ENCODE measurements at places on chromosomes 16 and 17.

- DNase-seq = no peak
Observed at GRCh38 chr16:63749276-63749675, 1372.6 kb downstream of the CDH11 start.

DNA sequence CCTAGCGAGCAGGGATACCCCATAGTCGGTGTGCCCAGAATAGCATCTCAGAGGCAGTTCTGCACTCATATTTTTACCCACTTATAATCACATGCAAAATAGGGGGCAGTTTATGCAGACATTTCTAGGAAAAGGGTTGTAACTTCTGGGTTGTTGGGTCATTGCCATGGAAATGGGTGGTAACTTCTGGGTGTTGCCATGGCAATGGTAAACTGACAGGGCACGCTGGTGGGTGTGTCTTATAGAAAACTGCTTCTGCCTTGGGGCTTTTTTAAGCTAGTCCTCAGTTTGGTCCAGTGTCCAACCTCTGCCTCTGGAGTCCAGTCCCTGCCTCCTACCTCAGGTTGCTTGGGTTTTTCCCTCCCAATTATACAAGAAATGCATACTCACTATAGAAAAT lies 7.4 kb upstream of the SPAG9 start:
- peak; percentile 24 for DNase-seq

DNA sequence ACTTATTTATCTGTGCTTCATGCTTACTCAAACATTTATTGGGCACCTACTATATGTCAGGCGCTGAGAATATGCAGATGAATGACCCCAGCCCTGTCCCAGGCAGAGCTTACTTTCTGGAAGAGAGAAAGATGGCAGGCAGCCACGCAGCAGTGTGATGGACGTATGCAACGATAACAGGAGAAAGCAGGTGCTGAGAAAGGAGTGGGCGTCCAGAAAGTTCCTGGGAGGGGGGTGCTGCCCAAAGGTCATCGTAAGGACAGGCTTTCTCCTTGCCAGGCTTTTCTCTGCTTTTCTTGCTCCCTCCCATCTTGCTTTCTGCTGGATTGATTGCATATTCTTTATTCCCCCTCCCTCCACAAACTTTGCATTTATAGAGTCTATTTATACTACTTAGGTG lies 124.5 kb downstream of the GAS7 start:
- no peak for DNase-seq

DNA sequence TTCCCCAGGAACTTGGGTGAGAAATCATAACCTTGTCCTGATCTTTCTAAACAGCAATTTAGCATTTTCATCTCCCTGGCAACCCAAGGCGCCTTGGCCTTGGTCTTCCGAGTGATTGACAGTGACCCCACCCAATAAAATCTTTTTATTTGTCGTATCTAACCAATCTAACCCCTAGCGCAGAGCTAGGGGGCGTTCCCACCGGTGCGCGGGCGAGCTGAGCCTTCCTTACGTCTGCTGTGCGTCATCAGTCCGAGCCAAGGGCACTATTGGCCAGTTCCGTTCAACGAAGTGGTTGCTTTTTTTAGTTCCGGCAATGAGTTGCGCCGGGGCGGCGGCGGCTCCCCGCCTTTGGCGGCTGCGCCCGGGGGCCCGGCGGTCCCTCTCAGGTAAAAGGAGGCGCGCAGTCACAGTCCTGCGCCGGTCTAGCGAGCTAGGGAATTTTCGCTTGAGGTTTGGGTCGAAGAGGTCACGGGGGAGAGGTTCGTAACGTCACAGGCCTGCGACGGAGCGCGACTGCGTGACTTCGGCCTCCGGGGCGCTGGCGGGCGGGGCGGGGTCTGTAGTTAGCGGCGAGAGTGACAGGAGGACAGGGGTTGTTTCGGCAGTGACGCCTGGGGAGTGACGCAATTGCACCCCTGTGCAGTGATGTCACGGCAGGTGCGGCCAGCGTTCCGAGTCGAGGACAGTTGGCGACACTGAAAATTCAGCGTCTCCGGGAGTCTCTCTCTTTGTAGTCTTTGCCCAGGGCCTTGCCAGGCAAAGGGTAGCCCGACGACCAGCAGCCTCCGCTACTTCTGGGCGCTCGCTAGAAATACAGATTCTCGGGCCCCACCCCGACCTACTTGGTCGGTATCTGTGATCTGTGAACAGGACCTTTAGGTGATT lies at the start of gene COQ7:
TSS of gene COQ7 (plus strand) at position 266 of the 888 bp plus-strand sequence. CDS start at position 317, 51 bp downstream.
- peak; percentile 100 for DNase-seq

DNA sequence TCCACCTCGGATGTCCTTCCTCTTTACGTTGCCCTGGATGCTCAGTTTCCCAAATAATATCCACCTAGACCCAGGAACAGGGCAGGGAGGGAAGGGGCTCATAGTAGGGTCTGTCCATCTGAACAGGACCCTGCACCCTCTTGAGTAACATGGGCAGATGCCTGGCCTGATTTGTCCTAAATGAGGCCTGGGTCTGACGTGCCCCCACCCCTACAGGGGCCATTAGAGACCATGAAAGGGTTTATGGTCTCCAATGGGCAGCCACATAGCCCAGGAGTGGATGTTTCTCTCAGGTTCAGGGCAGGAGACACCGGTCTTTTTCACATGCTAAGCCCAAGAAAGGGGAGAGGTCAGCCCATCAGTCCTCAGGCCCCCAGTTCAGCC lies 6.8 kb downstream of the CACNG1 start:
- DNase-seq = no peak

GRCh38 chr16:10983159-10983558 lies 38.8 kb downstream of the CLEC16A start:
- DNase-seq = no peak

DNA sequence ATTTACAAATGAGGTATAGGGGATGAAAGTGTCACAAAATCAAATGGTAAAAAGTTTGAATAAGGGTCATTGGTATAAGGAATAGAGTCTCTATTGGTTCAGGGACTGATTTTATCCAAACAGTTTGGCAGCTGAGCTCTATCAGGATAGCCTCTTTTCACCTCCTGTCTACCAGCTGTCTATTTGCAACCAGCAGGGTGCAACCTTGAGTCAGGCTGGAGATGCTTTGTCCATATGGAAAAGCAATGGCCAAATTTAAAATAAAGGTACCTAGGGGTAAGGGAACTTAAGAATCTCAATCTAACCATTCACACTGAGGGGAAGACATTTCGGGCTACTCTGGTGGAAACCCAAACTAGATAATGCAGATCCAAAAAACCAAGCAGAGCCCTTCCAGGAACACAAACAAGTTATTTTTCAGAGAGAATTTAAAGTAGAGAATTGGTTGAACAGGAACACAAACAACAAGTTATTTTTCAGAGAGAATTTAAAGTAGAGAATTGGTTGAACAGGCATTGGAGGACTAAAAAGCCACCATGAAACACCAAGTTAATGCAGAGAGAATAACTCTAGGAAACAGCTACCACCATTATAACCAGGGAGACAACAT lies 12.6 kb upstream of the CA10 start:
- DNase-seq = no peak

DNA sequence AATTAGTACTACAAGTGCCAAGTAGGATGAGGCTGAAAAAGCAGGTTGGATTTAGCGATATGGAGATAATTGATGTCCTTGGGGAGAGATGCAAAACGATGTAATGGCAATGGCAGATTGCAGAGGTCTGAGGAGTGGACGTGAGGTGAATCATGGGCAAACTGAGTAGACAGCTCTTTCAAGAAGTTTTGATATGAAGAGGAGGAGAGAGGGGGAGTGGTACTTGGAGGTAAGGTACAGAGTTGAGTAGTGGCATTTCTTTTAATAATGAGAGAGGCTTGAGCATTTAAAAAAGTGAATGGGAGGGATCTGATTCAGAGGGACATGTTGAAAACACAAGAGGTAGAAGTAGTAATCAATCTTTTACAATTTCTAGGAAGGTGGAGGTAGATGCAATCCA lies 17.7 kb upstream of the VPS4A start:
- DNase-seq = no peak

DNA sequence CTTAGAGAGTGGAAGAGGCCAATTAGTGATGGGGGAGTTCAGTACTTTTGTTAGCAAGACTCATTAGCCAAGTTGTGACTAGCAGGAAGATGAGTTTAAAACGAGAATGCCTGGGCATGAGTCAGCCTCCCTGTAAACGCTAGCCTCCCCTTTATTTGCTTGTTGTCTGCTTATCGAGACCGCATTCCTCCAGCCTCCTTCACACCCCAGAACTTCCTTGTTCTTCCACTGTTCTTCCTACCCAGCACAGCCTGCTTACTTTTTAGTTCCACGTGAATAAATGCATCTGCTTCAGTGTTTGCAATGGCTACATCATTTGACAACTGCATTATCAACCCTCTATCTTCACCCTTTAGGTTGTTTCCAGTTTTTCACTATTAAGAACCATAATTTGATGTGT lies 20.2 kb upstream of the OR3A1 start:
- DNase-seq = no peak

- DNase-seq = no peak
Observed at GRCh38 chr17:47996201-47996600, 25.3 kb downstream of the CDK5RAP3 start.

DNA sequence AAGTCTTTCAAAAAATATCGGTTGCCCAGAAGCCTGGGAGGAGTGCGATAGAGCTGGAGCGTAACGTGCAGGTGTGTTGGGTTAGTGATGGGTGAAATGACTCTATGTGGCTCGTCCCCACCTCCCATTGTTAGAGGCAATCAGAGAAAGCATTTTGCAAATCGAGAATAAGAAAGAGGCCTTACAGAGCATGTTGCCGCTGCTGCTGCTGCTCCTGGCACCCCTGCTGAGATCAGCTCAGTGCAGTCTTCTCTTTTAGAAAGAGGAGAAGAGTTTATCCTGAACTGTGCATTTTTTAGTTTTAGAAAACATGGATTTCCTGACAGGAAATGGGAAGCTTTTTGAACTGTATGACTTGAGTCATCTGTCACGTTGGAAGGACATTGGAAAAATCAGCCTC lies 774.5 kb upstream of the RBFOX1 start:
- DNase-seq = no peak

DNA sequence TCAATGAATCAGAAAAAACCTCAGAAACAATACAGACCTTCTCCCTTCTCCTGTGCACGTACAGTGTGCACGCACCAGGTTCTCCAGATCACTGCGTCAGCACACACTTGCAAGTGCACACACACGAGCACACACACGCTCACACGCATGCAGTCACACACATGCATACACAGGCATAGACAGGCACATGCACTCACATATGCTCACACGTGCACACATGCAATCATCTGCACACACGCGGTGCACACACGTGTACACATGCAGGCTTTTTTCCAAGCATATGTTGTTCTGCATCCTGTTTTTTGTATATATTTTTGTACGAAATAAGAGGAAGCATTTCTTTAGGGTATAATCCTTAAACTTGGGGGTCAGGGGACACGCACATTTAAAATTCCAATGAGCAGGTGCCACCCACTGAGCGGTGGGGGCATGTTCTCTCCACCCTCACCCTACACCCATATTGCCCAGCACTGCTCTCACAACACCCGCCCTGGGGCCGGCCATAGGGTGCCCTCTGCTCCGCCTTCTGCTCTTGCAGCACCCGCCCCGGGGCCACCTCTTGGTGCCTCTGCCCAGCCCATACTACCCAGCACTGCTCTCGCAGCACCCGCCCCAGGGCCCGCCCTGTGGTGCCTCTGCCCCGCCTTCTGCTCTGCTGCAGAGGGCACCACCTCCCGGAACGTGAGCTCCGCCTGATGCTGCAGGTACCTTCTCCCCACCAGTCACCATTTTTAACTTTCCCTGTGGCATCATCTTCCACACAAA lies 20.9 kb downstream of the KLHDC4 start:
- no peak for DNase-seq

DNA sequence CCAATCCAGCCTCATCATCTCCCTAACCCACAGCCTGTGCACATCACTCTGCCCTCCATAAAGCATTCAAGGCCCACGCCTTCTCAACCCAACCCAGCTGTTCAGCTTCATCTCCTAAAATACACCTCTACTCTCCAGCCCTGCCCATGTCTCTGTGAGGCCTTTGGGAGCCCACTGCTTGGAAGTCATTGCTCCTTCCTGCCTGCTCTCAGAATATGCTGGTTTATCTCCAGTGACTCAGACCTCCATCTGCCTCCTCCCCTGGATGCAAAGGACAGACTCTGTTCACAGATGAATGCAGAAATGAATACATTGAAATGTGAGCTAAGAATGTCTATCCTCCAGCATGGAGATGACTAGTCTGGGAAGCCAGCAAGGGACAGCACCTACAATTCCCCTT lies 19.0 kb downstream of the KCNG4 start:
- peak; percentile 51 for DNase-seq

GRCh38 chr16:81863630-81864352 lies 84.7 kb downstream of the PLCG2 start:
- DNase-seq = no peak

- no peak for DNase-seq
Observed at GRCh38 chr17:21419299-21420239, 43.4 kb downstream of the KCNJ12 start.

DNA sequence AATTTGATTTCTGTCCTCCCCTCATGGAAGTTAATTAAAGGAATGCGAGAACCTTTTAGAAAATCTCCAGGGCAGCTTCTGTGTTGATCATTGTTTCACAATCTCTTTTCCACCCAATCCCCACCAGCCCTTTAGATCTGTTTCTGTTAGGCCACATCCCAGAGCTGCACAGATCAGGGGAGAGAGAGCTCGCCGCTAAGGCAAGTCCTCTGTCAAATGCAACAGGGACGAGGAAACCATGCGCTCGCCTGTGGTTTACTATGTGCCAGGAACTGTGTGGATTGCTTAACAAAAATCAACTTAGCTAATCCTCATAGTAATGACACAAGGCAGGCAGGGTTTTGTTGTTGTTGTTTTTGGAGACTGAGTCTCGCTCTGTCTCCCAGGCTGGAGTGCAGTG lies 115.4 kb downstream of the SALL1 start:
- DNase-seq = no peak

- no peak for DNase-seq
Observed at GRCh38 chr16:47213761-47214440, 70.2 kb upstream of the NETO2 start.

- no peak for DNase-seq
Observed at GRCh38 chr16:84808826-84809225, 11.0 kb upstream of the CRISPLD2 start.

DNA sequence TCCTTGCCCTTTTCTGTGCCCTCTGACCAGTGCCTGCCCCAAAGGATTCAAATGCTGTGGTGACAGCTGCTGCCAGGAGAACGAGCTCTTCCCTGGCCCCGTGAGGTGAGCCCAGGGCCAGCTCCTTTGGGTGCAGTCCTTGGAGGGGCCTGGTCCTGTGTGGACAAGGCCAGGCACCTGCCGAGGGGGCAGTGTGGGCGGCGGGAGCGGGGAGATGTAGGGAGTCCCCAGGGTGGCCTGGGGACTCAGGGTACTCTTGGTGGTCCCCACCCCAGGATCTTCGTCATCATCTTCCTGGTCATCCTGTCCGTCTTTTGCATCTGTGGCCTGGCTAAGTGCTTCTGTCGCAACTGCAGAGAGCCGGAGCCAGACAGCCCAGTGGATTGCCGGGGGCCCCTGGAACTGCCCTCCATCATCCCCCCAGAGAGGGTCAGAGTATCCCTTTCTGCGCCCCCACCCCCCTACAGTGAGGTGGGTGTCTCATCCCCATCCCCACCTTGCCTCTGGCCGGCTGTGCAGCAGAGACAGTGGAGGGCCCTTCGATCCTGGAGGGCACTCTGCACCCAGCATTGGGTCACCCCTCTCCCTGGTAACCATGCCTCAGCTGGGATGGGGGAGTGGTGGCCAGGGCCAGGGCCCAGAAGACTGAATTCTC lies 4.4 kb downstream of the TMEM92 start:
- no peak for DNase-seq

- DNase-seq = no peak
Observed at GRCh38 chr16:17403156-17403809, 67.5 kb downstream of the XYLT1 start.
